ENCODE measurements at places on chromosomes 5 and 9.

- no peak for DNase-seq
Measured at GRCh38 chr5:164256351-164256750, 750.9 kb downstream of the MAT2B start.

DNA sequence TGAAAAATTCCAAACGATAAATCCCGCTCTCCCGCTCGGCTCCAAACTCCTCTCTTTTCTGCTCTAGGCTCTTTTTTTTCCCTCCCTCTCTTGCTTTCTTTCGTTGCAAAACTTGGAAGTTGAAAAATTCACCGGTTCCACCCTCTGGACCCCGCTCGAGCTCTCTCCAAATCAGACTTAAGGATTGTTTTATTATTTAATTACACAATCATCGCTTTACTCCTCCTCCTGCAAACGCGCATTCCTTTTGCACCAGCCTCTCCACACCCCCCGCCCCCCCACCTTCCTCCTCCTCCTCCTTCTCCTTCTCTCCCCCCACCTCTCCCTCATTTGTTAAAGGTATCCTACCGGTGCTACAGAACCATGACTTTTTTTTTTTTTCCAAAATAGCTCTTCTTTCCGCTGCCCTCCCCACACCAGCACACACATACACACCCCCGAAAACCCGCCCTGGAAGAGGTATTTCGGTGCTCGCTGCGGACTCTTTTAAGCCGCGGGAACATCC is 535 bp upstream of the NFIB start:
- DNase-seq, result peak; percentile 83

DNA sequence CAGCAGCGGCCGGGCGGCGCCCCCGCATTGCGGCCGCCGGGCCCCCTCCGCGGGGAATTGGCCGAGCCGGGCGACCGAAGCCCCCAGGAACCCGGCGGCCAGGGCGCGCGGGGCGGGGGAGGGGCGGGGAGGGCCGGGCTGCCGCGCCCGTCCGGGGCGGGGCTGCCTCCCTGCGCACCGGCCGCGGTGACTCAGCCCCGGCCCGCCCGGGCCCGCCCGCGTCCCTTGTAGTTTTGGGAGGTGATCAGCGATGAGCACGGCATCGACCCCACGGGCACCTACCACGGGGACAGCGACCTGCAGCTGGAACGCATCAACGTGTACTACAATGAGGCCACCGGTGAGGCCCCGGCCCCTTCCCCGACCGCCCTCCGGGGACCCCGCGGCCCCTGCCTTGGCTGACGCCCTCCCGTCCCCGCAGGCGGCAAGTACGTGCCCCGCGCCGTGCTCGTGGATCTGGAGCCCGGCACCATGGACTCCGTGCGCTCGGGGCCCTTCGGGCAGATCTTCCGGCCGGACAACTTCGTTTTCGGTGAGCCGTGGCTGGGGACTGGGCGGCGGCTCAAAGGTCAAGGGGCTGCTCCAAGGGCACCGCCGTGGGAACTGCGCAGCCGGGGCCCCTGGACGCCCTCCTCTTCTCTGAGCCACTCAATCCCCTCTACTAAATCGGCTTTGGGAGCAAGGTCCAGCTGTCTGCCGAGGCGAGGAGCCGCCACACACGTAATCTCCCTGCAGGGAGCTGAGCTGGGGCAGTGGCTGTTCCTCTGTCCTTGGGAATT is 592 bp downstream of the TUBB4B start:
- no peak for DNase-seq

DNA sequence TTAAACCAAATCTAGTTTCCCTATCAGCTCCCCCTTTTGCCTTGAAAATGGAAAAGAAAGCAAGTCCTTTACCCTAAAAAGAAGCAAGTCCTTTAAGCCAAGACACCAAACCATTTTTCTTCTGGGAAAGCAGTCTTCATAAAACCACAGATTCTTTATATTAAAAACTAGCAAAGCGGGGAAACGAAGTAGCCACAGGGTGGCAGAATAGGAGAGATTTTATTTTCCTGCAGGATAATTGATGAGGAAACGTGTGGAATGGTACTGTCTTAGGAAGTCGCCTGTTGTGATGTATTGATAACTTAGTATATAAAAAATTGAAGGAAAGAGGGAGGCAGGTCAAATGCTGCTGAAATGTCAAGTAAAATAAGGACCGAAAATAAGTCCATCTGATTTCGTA is 41.1 kb downstream of the ZNF883 start:
- no peak for DNase-seq

- no peak for DNase-seq
Measured at GRCh38 chr9:83707518-83707767, 315 bp downstream of the UBQLN1 start.

DNA sequence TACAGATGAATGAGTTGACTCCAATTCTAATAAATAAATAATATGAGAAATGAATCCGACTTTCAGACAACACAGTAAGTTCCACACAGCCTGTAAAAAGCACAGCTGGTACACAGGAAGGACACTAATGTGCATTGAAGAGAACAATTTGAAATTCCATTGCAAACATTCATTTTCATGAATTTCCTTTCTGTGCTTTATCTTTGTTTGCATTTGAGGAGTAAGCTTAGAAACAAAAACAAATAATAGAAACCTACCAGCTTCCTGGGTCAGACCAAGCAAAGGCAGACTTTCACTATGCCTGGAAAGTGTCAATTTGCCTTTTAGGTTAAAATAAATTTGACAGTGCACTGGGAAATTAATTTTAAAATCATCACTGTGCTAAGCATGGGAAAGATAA is 143.8 kb upstream of the VLDLR start:
- no peak for DNase-seq

DNA sequence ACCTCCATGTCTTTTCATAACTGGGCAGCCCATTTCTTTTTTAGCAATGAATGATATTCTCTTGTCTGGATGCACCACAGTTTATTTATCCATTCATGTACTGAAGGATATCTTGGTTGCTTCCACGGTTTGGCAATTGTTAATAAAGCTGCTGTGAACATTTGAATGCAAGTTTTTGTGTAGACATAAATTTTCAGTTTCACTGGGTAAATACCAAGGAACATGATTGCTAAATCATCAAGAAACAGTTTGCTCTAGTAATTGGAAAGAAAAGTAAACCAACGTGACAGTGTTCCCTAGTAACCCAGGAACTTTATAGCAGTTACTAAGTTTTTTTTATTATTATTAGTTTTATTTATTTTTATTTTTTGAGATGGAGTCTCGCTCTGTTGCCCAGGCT is 100.4 kb downstream of the VPS13A start:
- DNase-seq, result no peak

DNA sequence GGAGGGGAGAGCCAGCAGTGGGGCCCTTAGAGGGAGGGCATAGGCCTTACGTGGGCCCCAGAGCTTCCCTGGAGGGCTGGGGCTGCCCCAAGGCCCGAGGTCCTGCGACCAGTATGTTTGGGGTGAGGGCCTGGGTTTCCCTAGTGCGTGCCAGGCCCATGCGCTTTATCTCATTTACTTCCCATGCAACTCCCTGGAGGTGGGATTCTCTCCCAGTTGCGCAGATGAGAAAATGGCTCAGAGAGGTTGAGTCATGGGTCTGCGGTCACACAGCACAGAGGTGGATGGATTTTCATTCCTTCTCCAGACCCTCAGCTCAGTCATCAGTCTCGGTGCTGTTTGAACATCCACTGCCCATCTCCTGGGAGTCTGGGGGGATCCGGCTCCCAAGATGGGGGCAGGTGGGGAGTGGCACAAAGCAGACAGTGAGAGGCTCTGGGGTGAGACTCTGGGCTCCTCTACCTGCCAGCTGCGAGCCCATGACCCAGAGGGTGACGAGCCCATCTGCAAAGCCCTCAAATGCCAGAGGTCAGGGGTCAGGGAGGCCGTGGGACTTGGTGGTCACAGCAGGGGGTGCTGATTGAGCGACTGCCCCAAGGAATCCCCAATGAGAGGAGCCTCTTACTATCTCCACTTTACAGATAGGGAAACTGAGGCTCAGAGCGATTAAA is 171.2 kb downstream of the GAPVD1 start:
- no peak for DNase-seq

GRCh38 chr9:133969681-133970580 is 22.2 kb downstream of the VAV2 start:
- no peak for DNase-seq

- DNase-seq, result no peak
Measured at GRCh38 chr5:93599001-93599379, 16.0 kb downstream of the NR2F1 start.

DNA sequence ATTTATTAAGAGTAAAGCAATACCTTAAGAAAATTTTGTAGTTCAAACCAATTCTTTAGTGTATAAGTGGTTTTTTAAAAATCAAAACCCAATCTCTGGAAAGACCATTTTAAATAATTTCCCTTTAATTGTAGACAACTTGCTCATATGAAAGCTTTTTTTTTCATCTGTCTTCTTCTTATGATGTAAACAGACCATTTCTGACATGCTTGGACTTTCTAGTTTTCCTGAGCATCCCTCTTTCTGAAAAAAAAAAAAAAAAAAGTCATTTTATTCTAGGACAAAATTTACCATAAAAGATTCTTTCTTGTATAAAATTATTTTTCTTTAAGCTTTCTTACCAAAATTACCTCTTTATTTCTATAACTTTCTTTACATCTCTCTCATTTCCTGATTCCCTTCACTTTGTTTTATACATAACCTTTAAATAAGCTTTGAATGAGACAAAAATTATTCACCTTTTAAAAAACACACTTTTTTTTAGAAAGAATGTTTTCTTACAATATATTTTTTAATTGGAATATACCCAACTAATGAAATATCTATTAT is 67.5 kb downstream of the COL15A1 start:
- no peak for DNase-seq

DNA sequence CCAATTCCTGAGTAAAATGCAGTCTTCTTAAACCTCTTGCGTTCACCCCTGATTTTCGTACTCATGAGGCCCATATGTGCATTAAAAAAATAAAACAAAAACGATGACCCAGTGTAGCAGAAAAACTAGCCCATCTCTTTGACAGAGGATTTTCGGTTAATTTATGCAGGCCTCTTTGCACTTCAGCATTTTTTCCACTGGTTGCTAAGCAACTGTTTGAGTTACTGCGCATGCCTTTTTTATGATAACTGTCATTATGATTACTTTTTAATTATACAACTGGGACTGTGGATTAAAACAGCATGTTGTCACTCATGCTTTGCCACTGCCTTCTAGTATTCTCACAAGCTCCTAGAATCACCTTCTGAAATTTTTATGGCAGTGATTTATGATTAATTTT is 165.0 kb downstream of the SMARCA2 start:
- DNase-seq, result no peak

DNA sequence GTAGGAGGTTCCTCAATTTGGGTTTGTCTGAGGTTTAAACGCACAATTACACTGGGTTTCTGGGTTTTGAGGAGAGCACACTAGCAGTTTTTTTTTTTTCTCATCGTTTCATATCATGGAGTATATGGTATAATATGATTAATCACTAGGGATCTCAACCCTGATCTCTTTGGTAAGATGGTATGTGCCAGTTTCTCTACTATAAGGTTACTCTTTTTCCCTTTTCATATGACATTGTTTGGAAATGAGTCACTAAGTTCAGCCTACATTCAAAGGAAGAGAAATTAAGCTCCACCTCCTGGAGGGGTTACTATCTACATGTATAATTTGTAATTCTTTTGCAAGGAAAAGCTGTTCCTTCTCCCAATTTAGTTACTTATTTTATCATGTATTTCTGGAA is 35.2 kb downstream of the MTRR start:
- no peak for DNase-seq

DNA sequence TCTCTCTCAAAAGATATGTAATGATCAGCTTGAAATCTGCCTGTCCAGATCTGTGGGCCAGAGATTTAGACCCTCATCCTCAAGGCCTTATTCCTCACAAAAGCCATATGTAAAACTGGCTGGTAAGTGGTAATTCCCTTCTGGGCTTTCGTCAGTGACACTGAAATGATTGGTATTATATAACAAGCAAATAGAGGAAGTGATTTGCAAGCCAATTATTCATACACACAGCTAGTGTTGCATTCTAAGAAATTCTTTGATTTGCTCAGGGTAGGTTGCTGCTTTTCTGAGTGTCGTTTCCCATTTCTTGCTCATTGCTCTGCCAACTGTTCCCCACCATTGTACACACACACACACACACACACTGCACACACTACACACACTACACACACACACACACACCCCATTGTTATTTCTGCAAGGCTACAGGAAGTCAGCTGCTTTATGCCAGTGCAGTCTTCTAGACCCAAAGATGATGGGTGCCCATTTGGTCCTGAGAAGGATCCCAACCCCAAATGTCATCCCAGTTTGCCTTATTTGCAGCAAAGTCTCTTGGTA is 76.8 kb downstream of the PRLR start:
- no peak for DNase-seq

GRCh38 chr9:131733541-131734061 is 6.3 kb downstream of the RAPGEF1 start:
- peak; percentile 19 for DNase-seq

DNA sequence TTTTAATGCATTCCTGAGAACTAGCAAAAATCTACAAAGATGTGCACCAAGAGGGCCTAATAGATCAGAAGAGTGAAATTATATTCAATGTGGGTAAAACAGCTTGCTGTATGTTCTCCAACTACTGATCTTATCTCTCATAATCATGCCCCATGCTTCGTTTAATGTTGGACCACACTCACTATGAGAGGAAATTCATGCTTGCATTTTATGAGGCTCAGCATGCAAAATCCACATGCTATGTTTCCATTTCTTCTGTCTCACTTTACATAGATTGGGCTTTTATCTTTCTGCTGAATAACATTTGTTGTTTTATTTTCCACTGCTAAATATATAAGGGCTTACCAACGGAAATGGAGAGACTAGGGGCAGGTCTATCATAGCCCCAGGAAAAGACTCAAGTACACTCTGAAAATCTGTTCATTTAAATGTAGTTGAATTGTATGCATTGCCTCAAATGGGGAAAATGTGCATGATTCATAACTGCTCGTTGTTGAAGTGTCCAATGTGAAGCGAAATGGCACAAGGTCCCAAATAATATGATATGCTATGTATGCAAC is 474.2 kb downstream of the EFNA5 start:
- no peak for DNase-seq

GRCh38 chr9:94936419-94936818 is 209.9 kb downstream of the AOPEP start:
- no peak for DNase-seq
